NB4 (cell line): ENCODE measurements at places on chromosomes 16 and 17.

DNA sequence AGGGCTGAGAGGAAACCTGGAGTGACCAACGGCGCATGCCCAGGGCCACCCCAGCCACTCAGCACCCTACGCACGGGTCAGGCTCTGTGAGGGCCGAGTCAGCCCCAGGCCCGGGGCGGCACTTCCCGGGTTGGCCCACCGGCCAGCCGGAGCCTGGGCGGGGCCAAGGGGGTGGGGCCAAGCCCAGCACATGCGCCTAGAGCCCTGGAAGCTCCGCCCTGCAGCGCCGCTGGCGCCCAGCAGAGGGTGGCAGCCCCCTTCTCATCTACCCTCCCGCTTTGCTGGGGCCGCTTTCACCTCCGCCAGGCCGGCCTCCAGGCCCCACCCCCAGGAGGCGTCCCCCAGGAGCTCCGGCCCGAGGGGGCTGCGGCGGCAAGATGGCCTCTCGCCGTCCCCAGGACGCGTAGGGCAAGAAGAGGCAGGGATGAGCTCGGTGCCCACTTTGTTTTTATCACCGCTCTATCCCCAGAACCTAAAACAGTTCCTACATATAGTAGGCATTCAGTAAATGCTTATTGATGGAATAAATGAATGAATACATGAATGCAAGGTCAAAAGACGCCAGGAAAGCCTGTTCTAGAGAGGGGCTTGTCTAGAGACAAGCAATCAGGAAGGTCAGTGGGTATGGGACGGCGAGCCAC, 31.3 kb downstream of the MYO18A start:
- peak; percentile 96 for DNase-seq

GRCh38 chr17:68789203-68789962, 165.8 kb downstream of the ABCA8 start:
- no peak for DNase-seq

GRCh38 chr17:34841467-34841866, 119.8 kb downstream of the CCT6B start:
- peak; percentile 34 for DNase-seq

GRCh38 chr17:72863526-72864211, 228.8 kb downstream of the SLC39A11 start:
- no peak for DNase-seq

DNA sequence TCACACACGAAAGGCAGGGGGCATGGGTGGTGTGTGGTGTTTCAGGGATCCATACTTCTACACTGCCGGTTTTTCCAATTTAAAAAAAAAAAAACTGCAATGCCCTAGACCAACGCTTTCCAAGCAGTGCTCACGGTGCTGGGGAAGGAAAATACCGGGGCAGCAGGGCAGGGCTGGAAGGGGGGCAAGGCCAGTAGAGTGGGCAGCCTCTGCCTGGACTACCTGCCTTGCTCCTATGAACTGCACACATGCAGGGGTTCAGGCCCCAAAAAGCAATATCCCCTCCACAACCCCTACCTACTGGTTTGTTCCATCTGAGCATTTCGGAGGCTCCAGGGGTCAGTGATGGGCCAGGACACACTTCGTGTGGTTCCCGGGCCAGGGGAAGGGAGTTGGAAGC, 29.4 kb downstream of the RPH3AL start:
- DNase-seq: no peak

- no peak for DNase-seq
Measured at GRCh38 chr17:8887834-8888703, 20.6 kb upstream of the PIK3R6 start.

- DNase-seq: peak; percentile 77
Measured at GRCh38 chr17:47315451-47316266, 8.1 kb upstream of the EFCAB13 start.

GRCh38 chr17:40089077-40089895, 11.1 kb downstream of the NR1D1 start:
- no peak for DNase-seq

- no peak for DNase-seq
Measured at GRCh38 chr16:852451-853185, 52.1 kb upstream of the GNG13 start.

GRCh38 chr17:15194859-15195277, 70.3 kb downstream of the PMP22 start:
- DNase-seq: no peak

GRCh38 chr16:15942931-15943690, 6.3 kb upstream of the ABCC1 start:
- DNase-seq: peak; percentile 66

GRCh38 chr16:8675183-8676159, 1.1 kb downstream of the ABAT start:
- DNase-seq: no peak

- no peak for DNase-seq
Measured at GRCh38 chr16:79175286-79176057, 425.1 kb downstream of the MAF start.

GRCh38 chr17:74957935-74958740, 14.4 kb downstream of the HID1 start:
- peak; percentile 69 for DNase-seq

DNA sequence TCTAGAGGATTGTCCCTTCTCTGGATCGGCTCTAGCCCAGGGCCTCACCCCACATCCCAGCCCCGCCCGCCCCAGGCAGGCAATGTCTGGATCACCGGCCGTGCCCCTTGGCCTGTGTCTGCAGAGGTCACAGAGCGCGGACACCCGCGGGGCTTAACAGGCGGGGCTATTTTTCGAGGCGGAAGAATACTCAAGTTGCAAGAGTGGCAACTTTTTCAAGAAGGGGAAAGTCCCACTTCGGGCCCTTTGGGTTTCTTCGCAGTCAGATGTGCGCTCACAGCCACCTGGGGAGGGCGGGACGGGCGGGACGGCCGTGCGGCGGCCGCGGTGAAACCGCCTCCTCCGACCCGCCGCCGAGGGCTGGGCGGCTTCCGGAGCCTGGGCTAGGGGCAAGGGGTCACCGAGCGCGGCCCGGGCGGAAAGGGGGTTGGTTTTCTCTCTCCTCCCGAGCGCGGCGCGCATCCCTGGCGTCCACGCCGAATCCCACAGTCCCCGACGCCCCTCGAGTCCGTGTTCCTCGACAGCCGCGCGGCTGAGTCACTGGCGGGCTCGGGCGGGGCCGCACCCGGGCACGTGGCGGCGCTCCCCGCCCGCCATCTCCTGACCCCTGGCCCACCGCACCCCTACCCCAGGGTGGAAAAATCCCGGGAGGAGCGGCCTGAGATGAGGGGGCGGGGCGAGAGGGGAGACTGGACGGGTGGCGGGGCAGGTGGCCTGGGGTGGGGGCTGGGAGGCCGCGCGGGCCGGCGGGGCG, 1.2 kb upstream of the PFN1 start:
- peak; percentile 80 for DNase-seq

- DNase-seq: no peak
Measured at GRCh38 chr16:4309833-4310266, 6.0 kb upstream of the GLIS2 start.

DNA sequence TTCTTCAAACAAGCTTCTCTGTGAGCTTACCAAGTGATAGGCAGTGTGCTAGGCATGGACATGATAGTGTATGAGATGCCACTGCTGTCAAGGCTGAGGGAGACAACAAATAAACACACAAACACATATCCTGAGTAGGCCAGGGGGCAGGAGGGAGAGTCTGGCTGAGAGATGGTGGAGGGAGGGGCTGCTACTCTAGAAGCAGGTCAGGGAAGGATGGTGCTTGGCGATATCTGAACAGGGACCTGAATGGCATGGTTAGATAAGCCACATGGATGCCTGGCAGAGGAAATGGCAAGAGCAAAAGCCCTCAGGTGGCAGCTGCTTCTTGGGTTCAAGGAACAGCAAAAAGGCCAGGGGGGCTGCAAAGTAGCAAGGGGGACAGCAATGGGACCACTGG, 8.6 kb upstream of the CHST6 start:
- no peak for DNase-seq

- no peak for DNase-seq
Measured at GRCh38 chr17:43787728-43788127, 7.5 kb downstream of the CFAP97D1 start.

GRCh38 chr17:38417210-38417951, 10.9 kb upstream of the ARHGAP23 start:
- peak; percentile 83 for DNase-seq

DNA sequence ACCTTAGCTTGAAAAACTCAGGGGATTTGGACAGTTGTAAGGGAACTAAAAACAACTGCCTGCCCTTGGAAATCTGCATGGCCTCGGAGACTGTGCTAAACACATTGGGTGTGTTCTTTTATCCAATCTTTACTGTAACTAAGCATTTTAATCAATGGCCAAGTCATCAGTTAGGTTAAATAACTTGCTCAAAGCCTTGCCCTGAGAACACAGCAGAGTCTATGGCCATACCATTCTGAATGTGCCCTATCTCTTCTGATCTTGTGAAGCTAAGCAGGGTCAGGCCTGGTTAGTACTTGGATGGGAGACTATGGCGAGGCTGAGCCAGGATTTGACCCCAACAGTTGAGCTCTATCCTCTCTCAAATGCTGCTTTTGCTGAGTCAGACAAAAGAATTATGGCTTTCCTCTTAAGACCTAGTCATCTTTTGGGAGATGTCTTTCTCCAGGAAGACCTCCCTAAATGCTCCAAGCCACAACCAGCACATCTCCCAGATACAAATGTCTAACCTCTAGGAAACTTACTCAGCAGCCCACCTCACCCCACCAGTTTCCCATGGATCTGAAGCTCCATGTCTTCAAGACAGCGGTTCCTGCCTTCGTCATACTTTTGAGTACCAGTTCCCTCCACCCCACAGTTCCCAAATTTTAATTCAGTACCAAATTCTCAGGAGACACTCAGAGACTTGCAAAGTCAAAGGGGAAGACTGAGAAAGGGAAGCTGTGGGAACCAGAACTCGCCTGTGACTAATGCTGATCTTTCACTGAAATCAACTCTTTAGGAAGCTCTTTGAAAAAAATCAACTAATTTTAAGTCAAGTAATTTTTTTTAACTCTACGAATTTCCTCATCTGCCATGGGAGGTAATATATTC, 336.1 kb downstream of the MAF start:
- peak; percentile 42 for DNase-seq

GRCh38 chr16:630815-631405, at the start of gene WFIKKN1:
TSS of gene WFIKKN1 (plus strand) at chr16:630985. CDS start at chr16:631254, 269 bp downstream.
- no peak for DNase-seq

GRCh38 chr16:88532434-88533241, 37.6 kb upstream of the ZC3H18 start:
- DNase-seq: peak; percentile 44

- DNase-seq: no peak
Measured at GRCh38 chr17:79562931-79563210, 48.0 kb downstream of the RBFOX3 start.

DNA sequence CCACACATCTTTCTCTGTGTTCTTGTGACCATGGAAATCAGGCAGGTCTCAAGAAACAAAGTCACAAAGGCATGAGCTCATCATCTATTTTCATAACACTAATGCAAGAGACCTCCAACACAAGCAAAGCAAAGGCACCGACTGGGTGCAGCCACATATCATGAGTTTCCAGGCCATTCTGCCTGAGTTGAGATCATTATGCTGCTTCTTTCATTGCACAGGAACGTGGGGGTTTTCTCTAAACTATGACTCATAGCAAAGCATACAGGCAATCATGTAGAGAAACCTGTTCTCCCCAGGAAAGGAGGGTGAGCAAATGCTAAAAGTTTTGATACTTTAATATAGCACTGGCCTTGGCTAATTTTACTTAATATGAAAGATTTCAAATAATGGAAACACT, 60.7 kb downstream of the GRIN2A start:
- DNase-seq: no peak

GRCh38 chr16:64475627-64476351, 646.1 kb downstream of the CDH11 start:
- DNase-seq: no peak

GRCh38 chr16:85196976-85197375, 84.7 kb upstream of the CIBAR2 start:
- DNase-seq: no peak

- no peak for DNase-seq
Measured at GRCh38 chr17:1785930-1786329, 24.1 kb downstream of the SERPINF1 start.

DNA sequence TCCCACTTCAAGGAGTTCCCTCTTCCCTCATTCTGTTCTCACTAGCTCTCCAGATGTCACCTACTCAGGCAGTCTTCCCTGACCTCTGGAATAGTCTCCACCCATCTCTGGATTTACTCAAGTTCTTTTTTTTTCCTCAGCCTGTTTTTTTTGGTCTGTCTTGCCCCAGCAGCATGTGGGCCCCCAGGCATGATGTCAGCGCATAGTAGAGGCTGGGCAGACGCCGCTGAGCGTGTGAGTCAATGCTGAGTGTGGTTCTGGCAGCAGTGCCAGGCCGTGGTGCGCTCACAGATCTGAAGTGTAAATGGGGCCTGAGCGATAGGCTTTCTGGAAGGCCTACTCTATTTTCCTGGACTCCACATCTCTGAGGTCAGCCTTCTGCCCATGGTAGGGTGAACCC, 2.7 kb upstream of the KCNJ18 start:
- no peak for DNase-seq

DNA sequence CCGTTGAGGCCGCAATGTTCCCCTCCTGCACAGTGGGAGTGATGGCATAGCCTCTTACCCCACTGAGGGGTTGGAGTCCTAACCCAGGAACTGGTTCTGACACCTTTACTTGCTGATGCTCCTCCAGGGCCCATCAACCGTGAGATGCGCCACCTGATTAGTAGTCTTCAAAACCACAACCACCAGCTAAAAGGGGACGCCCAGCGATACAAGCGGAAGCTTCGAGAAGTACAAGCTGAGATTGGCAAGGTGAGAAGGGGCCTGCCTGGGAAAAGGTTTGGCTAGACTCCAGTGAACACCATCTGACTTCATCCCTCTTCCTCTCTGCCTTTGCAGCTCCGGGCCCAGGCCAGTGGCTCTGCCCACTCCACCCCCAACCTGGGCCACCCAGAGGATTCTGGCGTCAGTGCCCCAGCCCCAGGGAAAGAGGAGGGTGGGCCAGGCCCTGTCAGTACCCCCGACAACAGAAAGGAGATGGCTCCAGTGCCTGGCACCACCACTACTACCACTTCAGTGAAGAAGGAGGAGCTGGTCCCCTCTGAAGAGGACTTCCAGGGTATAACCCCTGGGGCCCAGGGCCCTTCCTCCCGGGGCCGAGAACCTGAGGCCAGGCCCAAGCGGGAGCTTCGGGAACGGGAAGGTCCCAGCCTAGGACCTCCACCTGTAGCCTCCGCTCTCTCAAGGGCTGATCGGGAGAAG, 5.8 kb downstream of the RNF40 start:
- DNase-seq: no peak

DNA sequence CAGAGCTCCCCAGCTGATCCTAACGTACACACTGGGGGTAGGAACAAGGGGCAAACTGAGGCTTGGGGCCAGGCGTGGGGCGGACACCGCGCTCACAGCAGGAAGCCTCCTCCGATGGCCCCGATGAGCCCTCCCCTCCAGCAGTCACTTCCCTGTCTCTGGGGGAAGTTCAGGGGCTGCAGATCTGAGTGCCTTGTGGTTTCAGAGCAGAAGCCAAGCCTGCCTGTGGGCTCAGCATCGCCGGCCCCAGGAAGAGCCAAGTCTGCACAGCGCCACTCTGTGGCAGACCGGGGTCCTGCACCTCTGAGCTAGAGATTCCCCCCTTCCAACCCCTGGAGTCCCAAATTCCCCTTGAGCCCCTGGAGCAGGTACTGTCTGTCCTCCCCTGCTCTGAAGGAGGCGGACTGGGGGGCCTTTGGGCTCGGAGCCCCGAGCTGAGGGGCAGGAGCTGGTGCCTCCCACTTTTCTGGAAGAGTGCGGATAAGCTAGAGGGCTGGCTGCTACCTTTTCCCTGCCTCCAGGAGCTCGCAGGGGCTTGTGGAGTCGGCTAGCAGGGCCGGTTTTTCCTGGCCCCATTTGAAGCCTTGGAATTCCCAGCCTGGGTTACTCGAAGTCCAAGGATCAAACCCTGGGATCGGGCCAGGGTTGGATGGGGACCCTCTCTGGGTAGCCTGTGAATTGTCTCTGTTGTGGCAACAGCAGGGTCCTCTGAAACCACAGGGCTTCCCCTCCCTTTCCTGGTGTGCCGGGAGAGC, 2.9 kb downstream of the GSE1 start:
- DNase-seq: peak; percentile 98
